Dermis microvascular lymphatic vessel endothelial cell (primary cell): ENCODE measurements at places on chromosomes 16 and 17.

GRCh38 chr17:50267074-50267841 is 7.0 kb upstream of the TMEM92 start:
- no peak for DNase-seq

GRCh38 chr16:80122115-80122514 is 418.7 kb upstream of the DYNLRB2 start:
- no peak for DNase-seq

DNA sequence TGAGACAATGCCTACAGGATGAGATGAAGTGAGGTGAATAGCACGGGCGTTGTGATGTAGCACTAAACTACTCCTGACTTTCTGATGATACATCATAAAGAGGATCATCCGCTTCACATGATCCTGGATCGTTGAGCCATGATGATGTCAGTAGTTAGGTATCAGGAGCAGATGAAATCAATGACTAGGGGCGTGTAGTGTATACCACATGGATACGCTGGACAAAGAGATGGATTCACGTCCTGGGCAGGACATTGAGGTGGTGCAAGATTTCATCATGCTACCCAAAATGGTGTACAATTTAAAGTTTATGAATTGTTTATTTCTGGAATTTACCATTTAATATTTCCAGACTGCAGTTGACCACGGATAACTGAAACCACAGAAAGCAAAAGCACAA is 156.6 kb downstream of the ANKFN1 start:
- DNase-seq, result no peak

DNA sequence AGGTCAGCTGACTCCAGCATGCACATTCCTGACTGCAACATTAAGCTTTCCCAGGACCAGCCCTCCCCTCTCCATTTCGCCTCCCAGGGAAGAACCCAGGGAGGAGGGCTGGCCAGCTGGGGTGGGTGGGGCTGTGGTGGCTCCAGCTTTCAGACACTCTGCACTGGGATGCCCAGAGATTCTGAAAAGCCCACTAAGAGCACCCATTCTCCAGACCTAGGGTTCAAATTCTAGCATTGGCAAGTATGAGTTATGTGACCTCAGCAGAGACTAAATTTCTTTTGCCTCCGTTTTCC is 7.8 kb downstream of the DLX3 start:
- no peak for DNase-seq

GRCh38 chr17:77716289-77716926 is 242.1 kb upstream of the TNRC6C start:
- no peak for DNase-seq

DNA sequence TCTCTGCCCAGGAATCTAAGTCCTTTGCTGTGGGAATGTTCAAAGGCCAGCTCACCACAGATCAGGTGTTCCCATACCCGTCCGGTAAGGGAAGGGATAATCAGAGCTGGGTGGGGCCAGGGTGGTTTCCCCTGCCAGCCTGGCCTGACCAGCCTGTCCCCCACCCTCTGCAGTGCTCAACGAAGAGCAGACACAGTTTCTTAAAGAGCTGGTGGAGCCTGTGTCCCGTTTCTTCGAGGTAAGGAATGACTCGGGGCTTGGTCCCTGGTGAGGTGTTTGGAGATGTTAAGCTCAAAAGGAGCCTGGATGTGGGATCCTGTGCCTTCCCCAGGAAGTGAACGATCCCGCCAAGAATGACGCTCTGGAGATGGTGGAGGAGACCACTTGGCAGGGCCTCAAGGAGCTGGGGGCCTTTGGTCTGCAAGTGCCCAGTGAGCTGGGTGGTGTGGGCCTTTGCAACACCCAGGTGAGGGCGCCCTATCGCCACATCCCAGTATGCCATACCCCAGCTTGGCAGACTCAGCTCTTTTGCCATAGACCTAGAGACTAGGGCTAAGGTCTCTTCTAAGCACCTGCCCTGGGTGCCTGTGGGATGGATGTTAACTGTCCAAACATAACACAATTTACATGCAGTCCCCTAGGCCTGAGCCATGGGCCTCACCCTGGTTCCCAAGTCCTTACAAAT is 997 bp downstream of the ACADVL start:
- DNase-seq, result peak; percentile 68

- no peak for DNase-seq
These were observed 25.3 kb upstream of the ZNF469 start for GRCh38 chr16:88357317-88358022.

DNA sequence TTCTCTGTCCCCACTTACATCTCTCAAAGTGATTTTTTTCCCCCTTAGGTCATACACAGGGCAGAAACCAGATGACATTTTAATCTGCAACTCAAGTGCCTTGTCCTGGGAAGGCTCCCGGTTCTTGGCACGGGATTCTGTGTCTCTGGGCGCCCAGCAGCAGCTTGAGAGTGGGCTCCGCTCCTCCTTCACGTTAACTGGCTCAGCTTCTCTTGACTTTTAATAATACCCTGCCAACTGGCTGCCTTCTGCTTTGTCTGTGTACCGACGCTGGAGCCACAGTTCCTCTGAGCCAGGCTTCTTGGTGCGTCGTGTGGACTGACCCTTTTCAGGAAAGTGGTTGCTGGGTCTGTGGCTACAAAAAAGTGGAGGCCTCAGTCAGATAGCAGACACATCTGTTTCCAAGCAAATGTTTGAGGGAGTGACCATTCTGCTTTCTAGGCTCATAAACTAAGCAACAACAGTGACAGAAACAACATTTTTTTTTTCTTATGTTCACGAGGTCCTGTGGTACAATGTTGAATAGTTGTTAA is 64.9 kb downstream of the IRF8 start:
- no peak for DNase-seq

GRCh38 chr16:12964461-12964860 is 63.1 kb downstream of the SHISA9 start:
- no peak for DNase-seq

DNA sequence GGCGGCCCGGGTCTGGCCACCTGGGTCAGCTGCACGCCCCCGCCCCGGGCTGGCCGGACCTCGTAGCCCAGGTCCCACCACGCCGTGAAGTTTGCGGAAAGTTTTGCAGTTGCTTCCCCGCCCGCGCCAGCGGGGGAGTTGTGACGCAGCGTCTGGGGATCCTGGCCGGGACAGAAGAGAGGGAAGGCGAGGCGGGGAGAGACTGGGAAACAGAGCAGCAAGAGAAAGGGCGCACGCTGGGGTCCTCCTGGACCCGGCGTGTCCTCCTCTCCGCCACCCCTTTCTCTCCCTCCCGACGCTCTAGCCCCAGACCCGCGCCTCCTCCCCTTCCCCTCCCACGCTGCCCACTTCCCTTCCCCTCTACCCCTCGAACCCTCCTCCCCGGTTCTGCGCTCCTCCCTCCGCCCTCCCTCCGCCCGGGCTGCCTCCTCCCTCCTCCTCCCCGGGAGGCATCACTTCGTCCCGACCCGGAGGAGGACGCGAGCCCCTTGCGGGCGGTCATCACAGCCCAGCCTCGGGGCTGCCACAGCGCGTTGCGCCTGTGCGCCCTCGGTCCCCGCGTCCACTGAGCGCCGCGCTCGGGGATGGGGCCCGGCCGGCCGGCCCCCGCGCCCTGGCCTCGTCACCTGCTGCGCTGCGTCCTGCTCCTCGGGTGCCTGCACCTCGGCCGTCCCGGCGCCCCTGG is at the start of gene MRC2:
Gene MRC2, plus strand, starts transcription at position 452 of the 685 bp plus-strand sequence. Its CDS starts 133 bp downstream, at position 585.
- peak; percentile 68 for DNase-seq

DNA sequence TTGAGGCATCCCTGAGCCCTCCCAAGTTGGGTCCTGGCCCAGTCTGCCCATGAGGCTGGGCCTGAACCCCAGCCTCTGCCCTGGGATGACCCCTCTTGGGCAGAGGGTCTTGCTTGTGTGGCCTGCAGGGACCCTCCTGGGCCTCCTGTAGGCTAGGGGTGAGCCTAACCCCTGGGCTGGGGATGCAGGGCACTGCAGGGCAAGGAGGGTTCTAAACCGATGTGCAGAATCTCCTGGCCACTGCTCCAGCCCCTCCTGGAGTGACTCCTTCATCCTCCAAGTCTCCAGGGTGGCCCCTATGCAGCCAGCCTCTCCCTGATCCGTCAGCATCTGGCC is 37.5 kb downstream of the LGALS9 start:
- DNase-seq, result no peak

GRCh38 chr17:17018612-17019429 is 23.4 kb upstream of the MPRIP start:
- DNase-seq, result no peak

DNA sequence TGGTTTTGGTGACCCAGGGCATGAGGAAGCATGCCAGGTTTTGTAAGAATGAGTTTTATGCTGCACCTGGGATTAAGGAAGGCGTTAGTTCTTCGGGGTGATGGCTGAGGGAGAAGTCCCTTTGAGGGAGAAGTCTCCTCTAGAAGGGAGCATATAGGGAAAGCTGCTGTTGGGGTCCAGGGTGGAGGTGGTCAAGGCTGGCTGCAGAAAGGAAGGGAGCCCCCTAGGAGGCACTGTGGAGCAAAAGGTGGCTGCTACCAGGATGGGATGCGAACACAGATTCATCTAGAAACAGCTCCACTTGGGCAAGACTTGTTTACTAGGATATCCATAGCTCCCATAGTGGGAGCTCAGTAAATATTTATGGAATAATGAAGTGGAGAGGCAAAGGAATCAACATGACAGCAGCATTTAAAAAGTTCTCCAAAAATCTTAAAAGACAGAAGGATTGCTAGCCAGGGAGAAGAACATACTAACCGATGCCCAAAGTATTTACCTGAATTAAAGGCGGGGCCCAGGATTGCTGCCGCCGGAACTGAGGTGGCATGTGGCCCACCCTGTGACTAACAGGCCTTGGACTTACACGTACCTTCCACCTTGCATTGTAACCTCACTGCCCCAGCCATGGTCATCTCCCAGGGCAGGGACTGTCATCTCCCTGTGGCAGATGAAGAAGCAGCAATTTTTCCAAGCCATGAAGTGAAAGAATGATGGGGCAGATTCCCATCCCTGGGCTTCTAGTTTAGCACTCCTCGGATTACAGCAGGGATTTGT is 7.1 kb upstream of the LPCAT2 start:
- DNase-seq, result no peak

DNA sequence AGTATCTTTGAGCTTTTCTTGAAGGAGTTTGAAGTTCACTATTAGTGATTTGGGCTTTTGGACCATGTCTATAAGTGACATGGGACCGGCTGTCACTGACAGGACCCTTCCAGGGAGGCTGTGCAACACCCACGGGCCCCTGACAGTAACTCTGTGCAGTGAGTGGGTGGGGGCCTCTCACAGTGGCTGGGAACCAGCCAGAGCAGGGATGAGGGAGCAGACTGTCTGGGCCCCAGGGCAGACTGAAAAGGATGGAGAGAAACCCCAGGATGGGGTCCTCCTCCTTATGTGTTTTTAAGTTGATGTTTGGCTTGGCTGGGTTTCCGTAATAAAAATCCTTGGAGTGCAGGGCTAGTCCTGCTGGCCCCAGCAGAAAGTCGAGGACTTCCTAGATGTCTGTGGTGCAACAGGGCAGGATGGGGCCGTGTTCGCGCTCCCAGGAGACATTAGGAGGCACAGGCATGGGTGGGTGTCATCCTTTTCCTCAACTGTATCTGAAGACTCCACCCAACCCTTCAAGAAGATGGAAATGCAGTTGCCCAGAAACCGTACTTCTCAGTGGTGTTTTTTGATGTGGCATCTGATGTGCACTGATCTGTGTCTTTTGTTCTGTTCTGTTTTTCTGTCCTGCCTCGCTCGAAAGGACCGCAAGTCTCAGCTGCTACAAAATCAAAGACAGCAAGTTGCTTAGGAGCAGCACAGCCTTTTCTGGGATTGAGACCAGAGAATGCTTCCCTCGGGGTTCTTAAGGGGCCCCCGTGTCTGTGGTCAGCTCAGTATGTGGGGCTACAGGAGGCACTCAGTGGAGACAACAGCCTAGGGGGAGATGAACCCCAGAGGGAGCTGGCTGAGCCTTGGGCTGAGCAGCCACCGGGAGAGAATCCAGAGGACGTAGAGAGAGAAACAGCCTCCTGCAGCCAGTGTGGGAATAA is 24.2 kb downstream of the PLD6 start:
- no peak for DNase-seq

DNA sequence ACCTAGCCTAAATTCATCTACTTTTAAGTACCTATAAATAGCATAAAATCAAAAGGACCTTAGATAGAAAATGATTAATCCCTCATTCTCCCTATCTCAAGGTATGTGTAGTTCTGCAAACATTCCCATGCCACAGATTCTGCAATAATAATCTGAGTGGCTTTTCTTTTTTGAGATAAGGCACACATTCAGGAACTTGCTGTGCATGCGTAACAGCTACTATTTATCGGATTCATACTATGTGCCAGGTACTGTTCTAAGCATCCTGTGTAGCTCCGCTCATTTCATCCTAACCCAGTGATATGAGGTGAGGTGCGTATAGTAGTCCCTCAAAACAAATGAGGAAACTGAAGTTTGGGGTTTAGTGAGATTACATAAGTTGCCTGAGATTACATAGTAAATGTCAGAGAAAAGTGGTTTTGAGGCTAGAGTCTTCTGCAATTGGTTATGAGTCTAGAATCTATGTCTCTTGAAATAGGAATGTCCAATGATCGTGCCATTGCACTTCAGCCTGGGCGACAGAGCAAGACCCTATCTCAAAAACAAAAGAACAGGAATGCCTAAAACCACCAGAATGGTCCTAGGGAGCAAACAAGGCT is 2.0 kb upstream of the ZNF263 start:
- DNase-seq, result no peak

DNA sequence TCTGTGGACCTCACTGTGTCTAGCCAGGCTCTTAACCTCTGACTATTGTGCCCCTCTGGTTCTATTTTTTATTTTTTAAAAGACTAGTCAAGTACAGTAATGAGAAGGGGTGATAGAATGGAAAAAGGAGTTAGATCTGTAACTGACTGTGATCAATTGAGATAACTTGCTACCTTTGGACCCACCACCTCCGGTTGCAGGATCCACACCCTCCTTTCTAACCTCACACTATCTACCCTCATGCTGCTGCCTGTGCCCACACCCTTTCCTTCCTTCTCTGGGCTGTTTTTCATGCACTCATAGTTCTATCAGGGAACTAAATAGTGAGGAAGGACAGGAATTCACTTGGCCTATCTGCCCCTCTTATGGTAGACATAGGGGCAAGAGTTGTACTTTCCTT is 172.3 kb downstream of the KATNIP start:
- DNase-seq, result no peak

DNA sequence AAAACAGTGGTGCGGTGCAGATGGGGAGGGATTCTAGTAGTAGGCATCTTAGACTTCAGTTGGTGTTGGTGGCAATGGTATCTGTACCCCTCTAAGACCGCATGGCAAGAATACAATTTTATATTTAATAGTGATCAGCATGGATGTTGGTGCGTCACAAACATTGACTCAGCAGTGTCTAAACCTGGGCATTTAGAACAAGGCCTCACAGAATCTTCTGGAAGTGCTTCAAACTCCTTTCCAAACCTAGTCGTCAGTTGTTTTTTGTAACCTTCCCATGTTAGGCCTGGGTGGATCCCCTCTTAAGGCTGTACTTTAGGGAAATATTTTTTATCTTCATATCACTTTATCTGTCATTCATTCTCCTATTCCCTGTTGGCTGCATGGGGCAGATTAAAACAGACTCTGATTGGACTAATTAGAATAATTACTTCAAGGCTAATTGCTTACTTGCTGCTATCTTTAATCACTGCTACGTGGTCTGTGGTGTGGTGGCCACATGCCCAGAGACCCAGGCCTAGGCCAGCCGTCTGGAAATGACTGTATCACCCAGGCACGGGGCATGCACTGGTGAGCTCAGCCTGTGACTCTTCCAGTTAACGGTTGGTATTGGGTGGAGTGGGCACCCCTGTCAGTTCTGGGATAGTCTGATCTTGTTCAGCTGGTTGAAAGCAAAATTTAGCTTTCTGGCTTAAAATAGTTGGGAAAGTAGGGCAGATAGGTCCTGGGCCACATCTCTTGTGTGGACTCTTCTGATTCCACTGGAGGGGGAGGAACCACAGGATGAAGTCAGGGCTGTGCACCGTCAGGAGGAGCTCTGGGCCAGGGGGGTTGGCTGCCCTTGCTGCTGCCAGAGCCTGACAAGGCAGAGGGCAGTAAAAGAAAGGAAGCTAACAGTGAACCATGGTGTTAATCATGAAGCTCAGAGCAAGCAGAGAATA is 4.5 kb downstream of the ALKBH5 start:
- no peak for DNase-seq
